ENCODE measurements at places on chromosomes 2 and 18. TPM values are rescaled to one million over a fixed set of nuclear protein-coding genes. Genes with fewer than 3 reads are reported as not detected.

Gene SPHKAP
- 1.2 TPM for total RNA-seq

Gene RNU2-63P
- total RNA-seq: not detected

Gene MYL1
- total RNA-seq: not detected

Gene CNGA3
- not detected for total RNA-seq

Gene ASB18
- not detected for total RNA-seq

Gene SKOR2
- total RNA-seq: not detected

Gene LRP2
- not detected for total RNA-seq

Gene UBXN2A
- 12.5 TPM for total RNA-seq

Gene ANKRD29
- total RNA-seq: 32.9 TPM

Gene ZC3H6
- 12.0 TPM for total RNA-seq

Gene MAT2A
- total RNA-seq: 177 TPM

Gene PER2
- total RNA-seq: 21.1 TPM

Gene IL1A
- total RNA-seq: 0.98 TPM

Gene RNF144A
- total RNA-seq: 17.2 TPM

Gene PARD6G
- total RNA-seq: 32.7 TPM

Gene HAAO
- 5.9 TPM for total RNA-seq

Gene PPP1CB
- total RNA-seq: 236 TPM
